Fibroblast of skin of right quadriceps (primary cell): ENCODE measurements at places on chromosomes 4 and X.

GRCh38 chr4:184846531-184846930, 20.8 kb upstream of the ACSL1 start:
- no peak for DNase-seq

GRCh38 chrX:29012867-29013266, 425.6 kb downstream of the IL1RAPL1 start:
- DNase-seq, result no peak

GRCh38 chrX:120732461-120732860, 102.6 kb upstream of the C1GALT1C1 start:
- no peak for DNase-seq

DNA sequence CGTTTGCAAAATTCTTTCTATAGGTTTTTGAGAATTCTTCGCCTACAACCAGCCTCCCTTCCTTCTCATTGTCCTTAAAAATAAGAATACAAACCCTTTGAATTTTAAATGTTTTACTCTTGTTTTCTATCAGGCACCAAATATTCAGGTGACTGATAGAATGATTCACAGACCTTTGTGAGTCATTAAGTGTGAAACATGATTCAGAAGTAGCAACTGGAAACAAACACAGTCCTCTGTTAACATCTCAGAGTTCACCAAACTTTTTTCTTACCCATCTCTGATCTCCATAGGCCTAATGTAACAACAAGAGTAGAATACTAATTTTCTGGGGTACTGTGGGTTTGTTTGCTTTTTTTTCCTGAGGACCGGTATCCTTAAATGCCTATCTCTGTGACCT, 63.4 kb upstream of the MAB21L2 start:
- peak; percentile 42 for DNase-seq

DNA sequence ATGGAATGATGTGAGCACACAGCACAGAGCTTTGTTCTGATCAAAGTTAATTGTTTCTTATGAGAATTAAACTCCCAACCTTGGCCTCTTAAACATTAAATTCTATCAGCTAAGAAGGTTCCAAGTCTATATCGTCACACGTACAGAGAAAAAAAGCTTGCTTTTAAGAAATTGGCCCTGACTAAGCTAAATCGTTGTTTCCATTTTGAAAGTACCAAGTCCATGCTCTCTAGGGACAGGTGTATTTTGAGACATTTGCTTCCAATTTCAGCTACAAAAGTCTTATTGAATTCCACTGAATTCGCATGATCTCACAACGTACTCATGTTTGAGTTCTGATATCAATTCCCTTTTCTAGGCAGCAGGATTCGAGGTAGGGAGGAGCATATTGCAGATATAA, 157.4 kb downstream of the SHROOM3 start:
- DNase-seq, result no peak

GRCh38 chr4:80268936-80269335, 2.5 kb downstream of the FGF5 start:
- DNase-seq, result peak; percentile 26

- DNase-seq, result peak; percentile 61
Measured at GRCh38 chrX:138858438-138858837, 146.9 kb upstream of the FGF13 start.

DNA sequence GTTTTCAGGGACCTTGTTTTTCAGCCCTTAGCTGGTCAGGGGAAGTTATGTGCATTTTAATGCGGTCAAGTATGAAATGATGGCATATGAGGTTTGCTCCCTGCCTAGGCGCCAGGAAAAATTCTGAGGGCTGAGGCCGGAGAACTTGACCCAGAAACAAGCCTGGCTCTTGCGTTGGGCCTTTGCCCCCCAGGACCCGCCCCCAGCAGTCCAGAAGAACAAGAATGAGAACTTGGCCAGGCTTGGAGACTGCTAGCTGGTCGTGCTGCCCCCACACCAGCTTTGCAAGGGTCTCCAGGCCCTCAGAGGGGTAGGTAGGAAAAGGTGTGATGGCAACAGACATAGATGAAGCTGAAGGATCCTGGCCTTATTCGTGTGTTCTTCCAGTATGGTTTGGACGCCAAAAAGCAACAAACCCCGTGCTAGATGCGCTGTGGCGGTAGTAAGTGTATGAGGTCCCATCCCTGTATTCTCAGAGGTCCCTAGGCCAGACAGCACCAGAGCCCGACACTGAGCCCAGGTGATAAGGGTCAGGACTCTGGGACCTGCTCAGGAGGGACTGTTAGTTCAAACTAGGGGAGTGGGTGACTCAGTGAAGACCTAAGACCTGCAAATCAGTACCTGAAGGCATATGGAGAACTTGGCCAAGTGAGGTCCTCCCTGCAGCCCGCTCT, 10.5 kb downstream of the NKX3-2 start:
- no peak for DNase-seq

- DNase-seq, result peak; percentile 66
Measured at GRCh38 chrX:46903458-46904242, 8.6 kb upstream of the JADE3 start.

- no peak for DNase-seq
Measured at GRCh38 chr4:11418610-11419009, 10.1 kb downstream of the HS3ST1 start.

DNA sequence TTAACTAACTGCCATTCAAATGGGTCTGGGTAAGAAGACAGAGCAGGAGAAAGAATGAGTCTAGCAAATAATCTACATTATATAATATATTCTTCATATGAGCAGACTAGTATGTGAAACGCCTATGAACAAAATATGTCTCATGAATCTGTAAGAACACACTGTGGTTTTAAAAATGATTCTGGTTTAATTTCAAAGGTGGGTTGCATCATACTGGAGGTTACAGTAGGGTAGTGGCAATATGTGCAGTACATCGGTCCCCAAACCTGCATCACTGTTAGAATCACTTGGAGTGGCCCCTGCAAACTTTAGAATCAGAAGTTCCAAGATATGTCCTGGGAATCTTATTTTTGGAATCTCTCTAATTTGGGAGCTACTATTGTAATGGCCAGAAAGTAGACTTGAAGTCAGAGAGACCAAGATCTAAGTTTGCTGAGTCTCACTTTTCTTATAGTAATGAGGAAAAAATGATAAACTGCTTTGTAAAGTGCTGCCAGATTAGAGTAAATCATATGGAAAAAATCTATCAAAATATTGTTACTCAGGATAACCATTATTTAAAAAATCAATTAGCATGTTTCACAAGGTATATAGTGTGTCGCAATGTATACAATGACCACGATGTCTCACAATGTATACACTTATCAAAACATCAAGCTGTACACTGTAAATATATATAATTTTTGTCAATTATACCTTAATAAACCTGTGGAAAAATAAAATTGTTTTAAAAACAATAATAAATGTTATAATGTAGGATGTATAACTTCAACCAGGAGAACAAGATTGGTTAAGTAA, 37.9 kb upstream of the ARSJ start:
- no peak for DNase-seq

GRCh38 chr4:951594-952468, 19.6 kb downstream of the TMEM175 start:
- DNase-seq, result no peak

GRCh38 chr4:188139141-188139540, at the start of gene TRIML1:
Gene TRIML1, plus strand, starts transcription at chr4:188139441. Its CDS starts 118 bp downstream, at chr4:188139559.
- no peak for DNase-seq

DNA sequence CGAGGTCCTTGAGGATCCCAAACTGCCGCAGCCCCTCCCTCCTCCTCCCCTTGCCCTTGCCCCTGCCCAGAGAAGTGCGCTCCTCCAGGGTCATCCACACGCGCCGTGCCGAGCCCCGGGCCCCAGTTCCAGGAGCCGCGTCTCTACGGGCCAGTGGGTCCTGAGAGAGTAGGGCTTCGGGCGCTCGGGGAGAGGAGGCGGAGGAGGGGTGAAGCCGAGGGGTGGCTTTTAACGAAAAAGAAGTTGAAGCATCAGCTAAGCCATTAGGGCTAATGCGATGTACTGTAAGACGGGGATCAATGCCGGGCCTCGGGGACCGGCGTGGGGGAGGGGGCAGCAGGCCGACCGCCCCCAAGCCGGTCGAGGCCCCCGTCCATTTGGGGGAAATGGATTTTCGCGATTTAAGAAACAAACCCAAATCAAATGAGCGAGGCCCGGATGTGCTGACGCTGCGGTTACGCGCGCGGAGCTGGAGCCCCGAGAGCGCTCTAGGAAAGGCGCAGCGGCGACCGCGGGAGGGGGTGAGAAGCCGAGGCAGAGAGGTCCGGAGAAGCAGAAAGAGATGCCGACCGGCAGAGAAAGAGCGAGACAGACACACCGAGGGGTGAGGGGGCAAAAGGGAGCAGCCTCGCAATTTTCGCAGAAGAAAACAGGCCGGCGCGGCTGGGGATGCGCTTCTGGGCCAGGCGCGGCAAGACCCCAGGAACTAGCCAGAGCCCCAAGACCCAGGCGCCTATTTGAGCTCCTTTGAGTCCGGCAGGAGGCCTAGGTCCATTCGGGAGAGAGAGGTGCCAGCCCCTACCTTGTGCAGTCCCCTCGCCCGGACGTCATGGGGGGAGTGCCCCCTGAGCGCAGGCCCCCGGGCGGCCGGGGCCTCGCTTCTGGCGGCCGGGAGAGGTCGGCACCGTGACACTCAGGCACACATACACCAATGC, 13.6 kb downstream of the HMX1 start:
- no peak for DNase-seq

DNA sequence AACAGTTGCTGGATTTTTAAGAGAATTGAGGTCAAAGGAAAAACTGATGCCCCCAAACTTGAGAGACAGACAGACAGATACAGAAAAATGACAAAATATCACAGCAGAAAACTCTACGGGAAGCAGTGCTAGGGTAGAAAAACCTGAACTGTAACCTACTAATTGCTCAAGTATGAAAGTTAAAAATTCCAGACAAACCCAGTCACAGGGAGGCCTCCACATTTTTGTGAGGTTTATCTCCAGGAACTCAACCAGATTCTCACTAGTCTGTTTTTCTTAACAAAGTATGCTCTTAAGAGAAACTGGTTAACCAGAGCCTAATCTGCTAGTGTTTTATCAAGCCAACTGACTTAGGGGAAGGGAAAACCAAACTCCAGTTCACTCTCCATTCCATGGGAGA, 19.9 kb upstream of the PPP3CA start:
- peak; percentile 90 for DNase-seq

- no peak for DNase-seq
Measured at GRCh38 chr4:114282937-114283336, 303.5 kb upstream of the ARSJ start.

DNA sequence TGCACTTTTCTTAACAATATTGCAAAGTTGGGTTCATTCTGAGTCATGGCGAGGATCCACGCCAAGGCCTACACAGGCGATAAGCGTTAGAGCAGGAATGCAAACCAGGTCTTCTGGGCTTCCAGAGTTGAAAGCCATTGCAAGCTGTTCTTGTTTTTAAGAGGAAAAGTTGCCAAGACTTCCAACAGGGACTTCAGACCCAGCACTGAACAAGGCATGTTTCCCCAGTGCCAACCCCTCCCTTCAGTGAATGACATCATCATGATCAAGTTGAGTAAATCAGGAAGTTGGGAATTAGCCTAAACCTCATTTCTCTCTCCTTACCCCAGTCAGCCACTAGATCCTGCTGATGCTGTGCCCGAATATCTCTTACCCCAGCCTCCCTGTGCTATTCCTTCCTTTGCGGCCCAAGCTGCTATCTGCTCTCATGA, 355.1 kb downstream of the HS3ST1 start:
- DNase-seq, result peak; percentile 82

- no peak for DNase-seq
Measured at GRCh38 chr4:76246852-76247251, 4.7 kb upstream of the FAM47E start.

GRCh38 chr4:13483136-13483767, 888 bp downstream of the RAB28 start:
- DNase-seq, result peak; percentile 16

GRCh38 chrX:19514791-19515614, at the start of gene MAP3K15:
Gene MAP3K15, minus strand, starts transcription at chrX:19515508. Its CDS starts 247 bp downstream, at chrX:19515261.
- peak; percentile 1 for DNase-seq
